ENCODE measurements at places on chromosomes 6 and 20.

GRCh38 chr20:51399006-51399890 lies 143.3 kb downstream of the NFATC2 start:
- no peak for DNase-seq

DNA sequence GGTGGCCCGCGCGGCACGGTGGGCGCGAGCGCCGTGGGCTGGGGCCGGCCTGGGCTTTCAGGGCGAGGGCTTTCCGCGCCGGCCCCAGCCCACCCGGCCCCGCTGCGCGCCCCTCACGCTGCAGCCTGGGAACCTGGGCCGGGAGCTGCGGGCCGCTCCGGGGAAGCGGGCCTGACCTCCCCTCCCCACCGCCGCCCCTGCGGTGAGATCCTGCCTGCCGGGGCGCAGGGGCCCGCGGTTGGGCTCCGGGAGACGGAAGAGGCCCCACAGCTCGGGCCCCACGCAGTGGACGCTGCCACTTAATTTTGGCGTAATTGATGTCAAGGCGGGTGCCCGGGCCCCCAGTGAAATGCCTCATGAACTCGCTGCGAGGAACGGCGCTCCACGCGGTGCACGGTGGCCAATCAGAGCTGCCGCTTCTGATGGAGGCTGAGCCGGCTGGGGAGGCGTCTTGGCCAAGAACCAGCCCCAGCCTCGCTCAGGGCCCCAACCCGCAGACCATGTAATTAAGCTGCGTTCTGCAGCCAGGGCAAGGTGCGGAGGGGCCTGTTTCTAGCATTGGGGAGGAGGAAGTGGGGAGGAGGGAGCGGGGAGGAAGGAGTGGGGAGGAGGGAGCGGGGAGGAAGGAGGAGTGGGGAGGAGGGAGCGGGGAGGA lies 96.1 kb upstream of the BHLHE23 start:
- DNase-seq: peak; percentile 11

GRCh38 chr20:3431109-3431508 lies 23.6 kb upstream of the DNAAF9 start:
- no peak for DNase-seq

DNA sequence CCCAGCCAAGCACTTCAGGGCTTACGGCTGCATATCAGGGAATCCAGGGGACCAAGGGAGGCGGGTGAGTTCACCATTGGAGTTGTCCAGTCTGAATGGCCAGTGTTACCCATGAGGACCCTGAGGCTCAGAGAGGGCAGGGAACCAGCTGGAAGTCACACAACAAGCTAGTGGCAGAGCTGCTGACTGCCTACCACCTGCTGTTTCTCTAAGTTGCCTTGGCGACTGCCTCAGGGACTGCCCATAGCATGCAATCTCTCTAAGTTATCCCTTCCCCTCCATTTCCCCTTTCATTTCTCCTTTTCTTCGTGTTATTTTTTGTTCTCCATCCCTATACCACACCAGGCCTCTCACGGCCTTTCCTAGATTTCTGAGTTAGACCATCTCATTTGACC lies 71.8 kb upstream of the SIRPA start:
- DNase-seq: no peak

DNA sequence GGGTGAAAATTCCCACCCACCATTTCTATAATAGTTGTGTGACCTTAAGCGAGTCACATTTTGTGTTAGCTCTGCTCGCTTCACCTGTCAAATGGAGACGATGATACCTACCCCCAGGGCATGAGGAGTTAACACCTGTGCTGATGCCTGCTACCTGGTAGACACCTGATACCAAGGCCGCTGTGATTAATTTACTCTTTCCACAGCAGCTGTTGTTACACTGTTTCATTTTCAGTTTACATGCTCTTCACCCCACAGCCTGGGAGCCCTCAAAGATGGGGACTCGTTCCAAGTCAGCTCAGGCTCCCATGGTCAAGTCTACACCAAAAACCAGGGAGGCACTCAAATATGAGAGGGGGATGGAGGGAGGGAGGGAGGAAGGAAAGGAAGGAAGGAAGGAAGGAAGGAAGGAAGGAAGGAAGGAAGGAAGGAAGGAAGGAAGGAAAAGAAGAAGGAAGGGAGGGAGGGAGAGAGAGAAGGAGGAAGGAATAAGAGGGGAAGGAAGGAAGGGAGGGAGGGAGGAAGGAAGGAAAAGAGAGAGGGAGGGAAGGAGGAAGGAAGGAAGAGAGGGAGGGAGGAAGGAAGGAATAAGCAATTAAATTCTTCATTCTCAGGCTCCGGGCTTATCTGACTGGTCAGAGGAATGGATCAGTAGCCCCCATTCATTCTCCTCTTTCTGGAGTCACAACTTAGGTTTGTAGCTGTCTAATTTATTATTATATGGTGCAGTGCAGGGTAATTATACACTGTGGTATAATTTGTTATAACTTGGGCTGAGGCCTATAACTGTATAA lies 40.9 kb downstream of the PDYN start:
- no peak for DNase-seq

DNA sequence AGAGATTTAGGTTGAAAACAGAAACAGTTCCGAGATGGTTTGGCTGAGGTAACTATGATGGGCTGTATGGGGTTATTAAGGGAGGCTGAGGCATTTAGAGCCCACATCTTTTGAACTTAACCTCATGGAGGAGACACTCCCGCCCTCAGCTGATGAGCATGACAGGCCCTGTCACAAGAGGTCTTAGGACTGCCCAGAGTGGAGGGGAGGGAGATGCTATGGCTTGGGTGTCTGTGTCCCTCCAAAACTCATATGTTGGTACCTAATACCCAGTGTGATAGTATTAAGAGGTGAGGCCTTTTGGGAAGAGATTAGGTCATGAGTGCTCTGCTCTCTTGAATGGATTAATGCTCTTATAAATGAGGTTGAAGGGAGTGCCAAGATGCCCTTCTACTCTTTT lies 126.6 kb downstream of the CDC5L start:
- no peak for DNase-seq

DNA sequence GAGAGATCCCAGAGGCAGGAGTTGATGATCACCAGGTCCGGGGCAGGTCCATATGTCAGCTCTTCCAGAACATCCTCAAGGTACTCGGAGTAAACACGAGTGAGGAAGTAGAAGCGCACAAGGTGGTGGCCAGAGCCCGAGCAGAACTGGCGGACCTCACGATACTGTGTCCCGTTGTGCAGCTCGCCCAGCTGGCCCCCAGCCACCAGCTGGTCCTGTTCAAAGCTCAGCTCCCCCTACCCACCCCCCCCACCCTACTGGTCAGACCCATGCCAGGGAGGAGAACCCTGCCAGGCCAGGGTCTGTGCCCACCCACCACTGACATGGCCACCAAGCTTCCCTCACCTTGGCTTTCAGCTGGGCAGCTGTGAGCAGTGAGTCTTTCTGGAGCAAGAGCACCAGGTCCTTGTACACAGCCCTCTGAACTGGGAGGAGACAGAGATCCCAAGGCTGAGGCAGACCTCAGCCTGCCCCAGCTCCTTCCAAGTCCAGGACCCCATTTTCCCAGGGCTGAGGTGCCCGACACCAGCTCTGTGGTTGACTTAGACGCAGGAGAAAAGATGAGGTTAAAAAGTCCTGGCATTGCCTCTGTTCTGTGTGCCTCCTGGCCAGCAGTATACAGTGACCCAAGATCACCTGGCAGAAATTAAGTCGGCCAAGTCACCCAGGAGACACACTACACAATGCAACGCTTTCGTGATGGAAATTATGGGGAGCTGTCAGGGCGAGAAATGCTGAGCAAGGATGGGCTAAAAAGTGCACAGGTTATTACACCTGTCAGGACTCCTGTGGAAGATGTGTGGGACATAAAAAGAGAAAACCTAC lies 1.4 kb downstream of the PCED1A start:
- no peak for DNase-seq

- DNase-seq: no peak
Measured at GRCh38 chr20:57999465-58000111, 228.9 kb downstream of the ANKRD60 start.

GRCh38 chr20:5888041-5888440 lies 62.3 kb downstream of the TRMT6 start:
- DNase-seq: no peak

DNA sequence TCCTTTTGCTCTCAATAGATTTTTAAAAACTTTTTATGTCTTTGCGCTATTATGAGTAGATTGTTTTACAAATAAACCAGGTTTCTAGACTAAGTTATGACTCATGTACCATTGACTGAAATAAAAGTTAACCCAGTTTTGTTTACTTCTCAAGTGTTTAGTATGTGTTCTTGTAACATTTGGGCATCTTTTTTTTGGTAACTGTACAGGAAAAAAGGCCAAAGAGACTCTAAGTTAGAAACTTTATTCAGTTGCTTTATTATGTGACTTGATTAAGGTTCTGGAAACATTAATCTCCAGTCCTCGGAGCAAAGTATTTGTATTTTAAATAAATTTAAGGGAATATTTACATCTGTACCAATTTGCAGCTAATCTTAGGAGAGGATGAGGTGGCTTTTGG lies 2.9 kb downstream of the NKAIN2 start:
- no peak for DNase-seq
